ENCODE measurements at places on chromosomes 16 and 17. TPM values are rescaled to one million over a fixed set of nuclear protein-coding genes. Genes with fewer than 3 reads are reported as not detected.

CLEC18A gene
- 3.1 TPM for total RNA-seq

GRAPL gene
- total RNA-seq: 5.0 TPM

CCL5 gene
- total RNA-seq: not detected

TELO2 gene
- 23.8 TPM for total RNA-seq

NPB gene
- 2.5 TPM for total RNA-seq

PRSS53 gene
- 8.1 TPM for total RNA-seq

ITGAL gene
- 1.3 TPM for total RNA-seq

SMIM5 gene
- total RNA-seq: 0.31 TPM

SYNGR3 gene
- total RNA-seq: 67.9 TPM

CTRB1 gene
- total RNA-seq: not detected

CCL4 gene
- total RNA-seq: 2.8 TPM

OTOA gene
- total RNA-seq: 1.9 TPM

OTOP2 gene
- not detected for total RNA-seq

SLC35G6 gene
- total RNA-seq: not detected

TPSG1 gene
- total RNA-seq: not detected

AXIN2 gene
- 38.5 TPM for total RNA-seq
